WTC11 (cell line): ENCODE measurements at places on chromosomes 7 and 10. TPM values are rescaled to one million over a fixed set of nuclear protein-coding genes. Genes with fewer than 3 reads are reported as not detected.
A peak's percentile ranks its signal among the peaks of the same experiment; 100 is the strongest.

PPA1 gene
- 140 to 180 TPM (median 144 TPM) in 3 replicates for total RNA-seq

FKBP6 gene
- 0.09 to 0.11 TPM in 2 of 3 replicates, not detected in the other for total RNA-seq

GRCh38 chr7:79386688-79387422 is 66.6 kb downstream of the MAGI2 start:
- no peaks in the 10 kb centered on the region for H3K27me3 ChIP-seq
- no peaks in the 10 kb centered on the region for H3K4me1 ChIP-seq
- H3K4me3 ChIP-seq, result no peak overlapping the region
- no peaks in the 10 kb centered on the region for H3K36me3 ChIP-seq
- peak overlapping the region; percentile 5; the same call in 1 of the 2 replicates for H3K27ac ChIP-seq

GRCh38 chr7:143455942-143456341 is 12.7 kb downstream of the TAS2R60 start:
- no peaks in the 10 kb centered on the region; the same call in 1 of the 2 replicates for H3K27me3 ChIP-seq
- no peak overlapping the region for H3K4me3 ChIP-seq
- H3K27ac ChIP-seq, result no peak overlapping the region
- no peak for DNase-seq
- H3K36me3 ChIP-seq, result peaks cover 6% of the 10 kb centered on the region

DNA sequence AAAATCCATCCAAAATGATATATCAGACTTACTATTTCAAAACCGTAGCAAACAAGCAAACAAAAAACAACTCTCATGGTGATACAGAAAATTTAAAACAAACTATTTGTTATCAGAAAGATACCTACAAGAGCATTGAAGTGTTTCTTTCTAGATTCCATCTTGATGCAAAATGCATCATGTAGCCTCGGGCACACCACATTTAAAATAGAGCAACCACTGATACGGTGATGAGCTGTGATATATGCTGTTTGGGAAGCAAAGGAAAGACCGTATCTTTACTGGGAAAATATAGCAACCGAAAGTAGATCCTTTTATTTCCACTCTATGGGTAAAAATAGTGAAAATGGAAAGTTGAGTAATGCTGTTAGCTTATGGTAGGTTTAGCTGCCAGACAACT is 892.0 kb downstream of the GATA3 start:
- no peak for DNase-seq
- no peak overlapping the region for H3K4me3 ChIP-seq
- no peaks in the 10 kb centered on the region for H3K36me3 ChIP-seq

DNA sequence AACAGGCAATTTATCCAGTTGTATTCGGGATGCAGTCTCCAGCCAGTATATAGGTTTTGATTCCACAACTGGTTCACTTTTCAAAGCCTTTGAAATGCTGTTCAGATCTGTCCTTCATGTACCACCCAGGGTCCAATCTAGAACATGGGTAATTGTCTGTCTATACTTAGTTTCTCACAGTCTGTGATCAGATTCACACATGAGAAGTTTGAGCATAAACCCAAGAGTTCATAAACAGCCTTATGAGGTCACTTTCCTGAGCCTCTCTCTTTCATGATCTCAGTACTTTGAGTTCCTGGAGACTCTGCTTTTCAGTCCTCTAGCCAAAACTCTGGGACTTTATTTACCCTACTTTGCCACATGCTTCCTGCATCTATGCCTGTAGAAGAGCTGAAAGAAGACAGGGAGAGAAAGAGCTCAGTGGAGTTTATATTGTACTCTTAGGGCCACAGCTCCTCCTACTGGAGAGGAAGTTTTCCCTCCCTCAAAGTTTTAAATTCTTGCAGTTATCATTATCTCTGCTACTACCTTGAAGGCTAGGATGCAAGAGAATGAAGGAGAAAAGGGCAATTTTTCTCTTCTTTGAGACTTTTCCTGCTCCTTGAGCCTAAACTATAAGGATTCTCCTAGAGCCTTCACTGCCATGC is 172.0 kb downstream of the ZEB1 start:
- no peaks in the 10 kb centered on the region; the same call in 1 of the 2 replicates for H3K27me3 ChIP-seq
- no peaks in the 10 kb centered on the region for H3K36me3 ChIP-seq
- no peak overlapping the region for H3K4me3 ChIP-seq
